ENCODE measurements at places on chromosomes 5 and 9.

DNA sequence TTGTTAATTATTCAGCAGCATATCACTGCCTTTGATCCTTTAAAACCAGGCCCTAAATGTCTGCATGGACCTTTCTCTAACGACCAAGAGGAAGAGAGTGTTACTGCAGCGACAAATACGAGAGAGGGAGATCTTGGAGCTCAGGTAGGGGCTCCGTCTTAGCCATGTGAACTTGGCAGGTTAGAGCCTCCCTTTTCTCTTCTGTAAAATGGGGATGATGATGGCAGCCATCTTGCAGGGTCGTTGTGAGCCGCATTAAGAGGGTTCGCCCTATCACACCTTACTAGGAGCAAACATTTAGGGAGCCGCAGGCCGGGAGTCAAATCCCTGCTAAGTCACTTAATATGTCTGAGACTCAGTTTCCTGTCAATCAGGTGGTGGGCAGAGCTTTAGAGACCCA is 1.6 kb downstream of the ENG start:
- DNase-seq: no peak

GRCh38 chr5:17989036-17989435 is 354.8 kb downstream of the TAF11L14 start:
- no peak for DNase-seq

- DNase-seq: no peak
These were observed 394.5 kb upstream of the ZNF462 start for GRCh38 chr9:106468431-106468830.

DNA sequence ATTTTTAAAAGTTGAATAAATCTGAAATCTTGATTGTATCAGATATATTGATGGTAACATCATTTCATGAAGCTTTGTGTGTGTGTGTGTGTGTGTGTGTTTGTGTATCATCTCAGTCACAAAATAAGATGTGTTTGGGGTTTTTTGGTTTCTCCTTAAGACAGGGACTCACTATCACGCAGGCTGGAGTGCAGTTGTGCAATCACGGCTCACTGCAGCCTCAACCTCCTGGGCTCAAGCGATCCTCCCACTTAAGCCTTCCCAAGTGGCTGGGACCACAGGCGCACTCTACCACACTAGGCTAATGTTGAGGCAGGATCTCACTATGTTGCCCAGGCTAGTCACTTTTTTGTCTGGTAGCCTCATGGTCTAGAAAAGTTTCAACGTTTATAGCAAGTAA is 83.4 kb upstream of the DMRT1 start:
- DNase-seq: no peak

DNA sequence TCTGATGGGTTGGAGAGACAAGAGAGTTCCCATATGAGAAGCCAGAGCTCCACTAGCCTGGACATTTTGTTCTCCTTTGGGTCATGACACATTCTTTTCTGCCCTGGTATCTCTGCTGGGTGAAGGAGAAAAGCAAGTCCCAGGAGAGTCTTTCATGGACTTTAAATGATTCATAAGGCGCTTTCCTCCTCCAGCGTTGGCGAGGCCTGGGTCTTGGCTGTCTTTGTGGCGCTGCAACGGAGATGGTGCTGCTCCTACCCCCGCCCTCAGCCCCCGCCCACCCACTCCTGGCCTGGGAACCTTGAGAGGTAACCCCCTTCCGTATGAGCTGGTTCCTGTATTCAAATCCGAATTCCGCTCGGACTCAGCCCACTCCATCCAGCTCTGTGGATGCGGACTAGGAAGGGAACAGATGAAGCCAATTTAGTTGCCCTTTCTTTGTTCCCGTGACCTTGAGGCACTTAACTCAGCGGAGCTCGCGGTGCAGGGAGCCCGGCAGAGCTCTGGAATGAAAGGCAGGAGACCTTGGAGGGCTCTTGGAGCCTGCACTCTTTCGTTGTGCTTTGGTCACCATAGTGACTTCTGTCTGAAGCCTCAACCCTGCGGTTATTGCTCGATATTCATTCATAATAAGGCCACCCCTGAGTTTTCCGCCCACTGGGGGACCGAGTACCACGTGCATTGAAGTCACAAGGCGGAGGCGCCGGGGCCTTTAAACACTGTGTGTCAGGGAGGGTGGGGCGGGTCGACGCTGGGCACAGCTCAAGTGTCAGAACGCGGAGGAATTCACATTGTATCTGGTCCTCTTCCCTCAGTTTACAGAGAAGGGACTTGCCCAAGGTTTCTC is 14.0 kb upstream of the PWWP2A start:
- no peak for DNase-seq

DNA sequence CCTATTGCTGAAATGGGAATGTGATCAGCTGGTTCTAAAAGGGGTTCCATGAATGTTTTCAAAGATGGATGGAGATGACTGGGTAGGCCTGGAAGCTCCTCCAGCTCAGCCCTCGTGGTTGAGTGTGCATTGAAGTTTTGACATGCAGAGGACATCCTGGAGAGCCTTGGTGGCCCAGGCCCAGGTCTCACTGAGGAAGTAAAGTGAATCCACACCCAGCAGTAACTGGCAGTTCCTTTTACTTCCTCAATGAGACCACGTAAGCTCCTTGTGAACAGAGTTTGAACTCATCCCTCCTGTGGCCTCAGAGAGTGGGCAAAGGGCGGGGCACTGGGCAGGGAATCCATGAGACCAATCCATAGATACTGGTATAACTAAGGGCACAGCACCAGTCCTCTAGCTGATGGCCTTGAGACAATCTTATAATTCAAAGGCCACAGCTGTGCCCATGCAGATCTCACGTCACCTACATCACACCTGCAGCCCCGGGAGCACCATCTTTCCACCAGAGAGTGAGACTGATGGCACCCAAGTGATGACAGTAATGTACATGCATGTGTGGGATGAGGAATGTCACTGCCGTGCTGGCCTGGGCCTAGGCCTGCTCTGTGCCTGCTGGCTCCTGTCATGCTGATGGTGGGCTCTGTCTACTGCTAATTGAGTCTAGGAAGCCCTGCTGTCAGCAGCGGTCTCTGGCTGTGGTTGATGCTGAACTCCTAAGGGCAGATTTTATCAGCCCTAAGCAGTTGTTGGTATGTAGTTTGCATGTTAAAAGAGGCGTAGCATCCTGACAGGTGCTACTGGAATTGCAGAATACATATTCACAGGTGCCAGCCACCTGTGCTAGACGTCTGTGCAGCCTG is 257.8 kb downstream of the FSTL4 start:
- DNase-seq: no peak

DNA sequence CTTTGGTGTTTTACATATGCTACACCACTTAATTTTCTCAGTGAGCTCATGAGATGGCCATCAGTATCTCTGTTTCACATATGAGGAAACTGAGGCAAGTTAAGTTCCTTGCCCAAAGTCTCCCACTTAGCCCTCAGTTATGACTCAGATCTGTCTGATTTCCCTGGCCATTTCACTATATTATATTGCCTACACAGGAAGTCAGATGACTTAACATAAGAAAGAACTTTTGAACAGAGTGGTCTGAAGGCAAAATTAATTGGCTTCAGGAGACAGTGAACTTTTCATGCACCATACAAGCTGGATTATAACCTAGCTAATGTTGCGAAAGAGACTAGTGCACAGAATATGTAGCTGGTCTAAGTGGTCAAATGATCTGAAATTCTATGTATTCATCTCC is 221.6 kb downstream of the NFIB start:
- DNase-seq: no peak

GRCh38 chr5:170479484-170479883 is 24.3 kb upstream of the KCNIP1 start:
- no peak for DNase-seq

- no peak for DNase-seq
These were observed 27.1 kb downstream of the SLC22A5 start for GRCh38 chr5:132396589-132397031.

- DNase-seq: no peak
These were observed 757 bp downstream of the TMEM250 start for GRCh38 chr9:136117916-136118319.

DNA sequence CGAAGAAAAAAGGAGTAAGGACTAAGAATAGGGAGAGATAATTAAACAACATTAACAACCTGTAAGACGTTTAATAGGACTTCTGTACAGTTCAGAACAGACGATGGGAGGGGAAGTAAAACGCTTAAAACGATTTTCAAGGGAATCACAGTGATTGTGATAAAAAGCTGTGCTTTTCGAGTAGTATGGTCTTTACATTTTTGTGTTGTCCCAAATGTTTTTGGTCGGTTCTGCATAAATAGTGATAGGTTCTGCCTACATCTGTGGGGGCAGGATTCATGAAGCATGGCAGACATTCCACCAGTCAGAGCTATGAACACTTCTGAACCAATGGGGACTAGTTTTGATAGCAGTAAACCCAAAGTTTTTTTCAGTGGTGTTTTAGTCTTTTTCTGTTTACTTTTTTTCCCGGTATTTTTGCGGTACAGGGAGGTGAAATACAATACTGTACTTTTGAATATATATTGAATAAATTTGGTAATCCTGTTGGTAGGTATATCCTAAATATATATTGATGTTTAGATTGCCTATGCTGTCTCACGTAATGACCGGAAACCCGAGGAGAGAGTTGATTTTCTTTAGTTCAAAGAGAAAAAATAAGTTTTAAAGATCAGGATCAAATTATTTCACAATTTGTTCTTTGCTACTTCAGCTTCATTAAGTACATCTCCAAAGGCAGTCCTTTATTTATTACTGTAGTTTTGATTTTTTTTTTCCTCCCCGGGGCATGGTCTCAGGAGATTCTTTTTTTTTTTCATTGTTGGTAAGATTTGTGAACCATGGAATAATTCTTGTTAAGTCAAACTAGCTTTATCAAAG is 1.3 kb downstream of the ERBIN start:
- peak; percentile 5 for DNase-seq

DNA sequence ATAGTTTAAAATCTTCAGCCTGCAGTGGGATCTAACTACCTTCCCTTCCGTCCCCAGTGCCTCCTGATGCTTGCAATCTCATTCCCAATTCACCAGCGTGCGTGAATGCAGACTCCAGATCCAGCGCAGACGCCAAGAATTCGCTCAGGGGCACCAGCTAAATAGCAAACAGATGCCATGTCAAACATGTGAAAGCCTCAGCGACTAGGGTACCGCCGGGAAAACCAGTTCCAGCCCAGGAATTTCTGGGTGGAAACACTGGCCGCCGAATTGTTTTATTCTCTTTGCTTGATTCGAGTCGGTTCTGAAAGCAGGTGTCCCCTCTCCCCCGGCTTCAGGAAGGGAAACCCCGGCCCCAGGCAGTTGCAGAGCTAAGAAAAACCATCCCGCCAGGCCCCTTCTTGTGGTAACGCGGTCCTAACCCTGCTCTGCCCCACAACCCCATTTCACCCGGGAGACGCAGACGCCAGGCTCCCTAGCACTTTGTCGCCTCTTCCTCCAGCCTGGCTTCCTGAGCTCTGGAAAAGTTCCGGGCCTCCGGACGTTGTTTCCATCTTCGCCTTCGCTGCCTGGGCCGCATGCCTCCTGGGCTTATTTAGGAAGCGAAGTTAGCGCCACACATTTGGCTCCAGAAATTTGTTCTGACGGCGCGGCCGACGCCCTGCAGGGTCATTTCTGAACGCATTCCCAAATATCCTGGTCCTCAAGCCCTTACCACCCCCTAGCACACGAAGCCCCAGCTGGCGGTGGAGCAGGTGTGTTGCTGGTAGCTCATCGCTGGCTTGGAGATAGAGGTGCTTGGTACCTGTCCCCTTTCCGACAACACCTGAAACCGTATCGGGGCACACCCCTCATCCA is 665 bp upstream of the LVRN start:
- DNase-seq: no peak

GRCh38 chr9:92720209-92720765 is 44.3 kb downstream of the BICD2 start:
- DNase-seq: no peak

DNA sequence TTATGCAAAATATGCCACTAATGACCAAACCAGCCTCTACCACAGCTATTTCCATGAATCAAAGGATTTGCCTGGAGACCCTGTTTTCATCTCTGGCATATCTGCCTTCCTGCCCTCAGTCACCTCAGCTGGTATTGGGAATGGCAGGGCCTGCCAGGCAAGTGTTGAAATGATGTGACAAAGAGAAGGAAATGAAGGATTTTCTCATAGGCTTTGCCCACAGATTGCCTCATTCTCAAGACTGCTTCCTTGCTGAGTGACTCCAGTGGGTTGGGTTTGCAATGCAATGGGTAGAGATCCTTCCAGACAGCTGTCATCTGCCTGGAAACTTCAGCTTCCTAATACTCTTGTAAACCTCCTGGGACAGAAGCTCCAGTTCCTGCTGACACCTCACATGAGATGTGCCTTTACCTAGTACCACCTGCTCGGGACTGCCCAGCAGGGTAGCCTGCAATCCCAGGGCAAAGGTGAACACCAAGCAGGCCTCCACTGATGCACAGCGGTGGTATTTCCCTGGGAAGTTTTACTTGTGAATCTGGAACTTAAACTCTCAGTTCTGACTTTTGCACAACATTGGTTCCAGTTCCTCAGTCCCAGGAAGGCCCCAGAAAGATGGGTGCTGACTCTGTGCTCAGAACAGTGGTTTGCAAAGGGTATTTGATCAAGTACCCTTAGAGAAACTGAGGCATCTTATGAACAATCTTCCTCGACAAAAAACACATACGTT is 64.8 kb upstream of the SLC1A1 start:
- DNase-seq: no peak

GRCh38 chr9:99356512-99356971 is 134.5 kb downstream of the SEC61B start:
- no peak for DNase-seq

All from activated CD4-positive, alpha-beta T cell treated with anti-CD3 and anti-CD28 coated beads, Interleukin-2, amount 50 U/mL, for 1 hour (primary cell).